ENCODE measurements at places on chromosomes 2 and 18.

GRCh38 chr2:74553892-74554819 lies at the start of the genes DOK1 and LOXL3:
TSS of gene DOK1 (plus strand) at chr2:74554720. CDS start at chr2:74554755, 35 bp downstream.
TSS of gene LOXL3 (minus strand) at chr2:74553942. CDS start at chr2:74552634, 1,308 bp downstream.
- DNase-seq, result peak; percentile 95

DNA sequence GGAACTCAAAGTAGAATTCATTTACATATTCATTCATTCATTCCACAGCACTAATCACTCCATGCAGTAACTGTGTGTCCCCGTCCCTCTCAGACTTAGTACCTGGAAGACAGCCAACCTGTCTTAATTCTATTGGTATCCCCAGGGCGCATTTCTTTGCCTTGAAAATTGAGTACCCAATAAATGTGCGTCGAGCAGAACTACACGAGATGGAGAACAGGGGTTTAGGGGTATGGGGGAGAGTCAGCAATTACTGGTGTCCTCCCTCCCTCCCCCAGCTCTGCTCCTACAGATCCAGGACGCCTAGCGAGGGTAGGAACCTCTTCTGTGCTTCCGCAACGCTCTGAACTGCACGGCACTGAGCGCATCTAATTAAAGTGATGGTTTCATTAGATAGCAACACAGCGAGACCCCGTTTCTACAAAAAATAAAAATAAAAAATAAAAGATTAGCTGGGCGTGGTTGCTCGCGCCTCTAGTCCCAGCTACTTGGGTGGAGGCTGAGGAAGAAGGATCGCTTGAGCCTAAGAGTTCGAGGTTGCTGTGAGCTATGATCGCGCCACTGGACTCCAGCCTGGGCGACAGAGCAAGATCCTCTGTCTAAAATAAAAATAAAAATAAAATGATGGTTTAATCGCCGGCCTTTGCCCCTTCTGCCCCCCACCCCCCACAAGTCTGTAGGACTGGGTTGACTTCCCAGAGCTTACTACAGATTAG lies 614 bp upstream of the FKBP1B start:
- no peak for DNase-seq

DNA sequence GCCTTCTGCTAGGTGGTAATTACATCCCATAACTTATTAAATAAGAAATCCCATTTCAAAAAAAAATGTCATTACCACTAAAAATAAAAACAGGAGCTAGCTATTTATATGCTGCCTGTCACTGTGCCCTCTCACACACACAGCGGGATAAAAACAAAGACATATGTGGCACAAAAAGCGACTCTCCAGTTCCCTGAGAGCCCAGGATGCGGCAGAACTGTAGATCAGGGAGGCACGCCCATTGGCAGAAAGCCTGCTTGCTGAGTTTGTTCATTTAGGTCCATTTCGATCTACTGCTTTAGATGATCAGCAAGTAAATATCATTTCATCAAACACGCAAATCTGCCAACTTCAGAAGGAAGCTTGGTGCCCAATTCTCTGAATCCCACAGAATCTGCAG lies 124.4 kb downstream of the TMEM163 start:
- no peak for DNase-seq

GRCh38 chr2:65231121-65231520 lies 3.5 kb downstream of the ACTR2 start:
- peak; percentile 73 for DNase-seq

DNA sequence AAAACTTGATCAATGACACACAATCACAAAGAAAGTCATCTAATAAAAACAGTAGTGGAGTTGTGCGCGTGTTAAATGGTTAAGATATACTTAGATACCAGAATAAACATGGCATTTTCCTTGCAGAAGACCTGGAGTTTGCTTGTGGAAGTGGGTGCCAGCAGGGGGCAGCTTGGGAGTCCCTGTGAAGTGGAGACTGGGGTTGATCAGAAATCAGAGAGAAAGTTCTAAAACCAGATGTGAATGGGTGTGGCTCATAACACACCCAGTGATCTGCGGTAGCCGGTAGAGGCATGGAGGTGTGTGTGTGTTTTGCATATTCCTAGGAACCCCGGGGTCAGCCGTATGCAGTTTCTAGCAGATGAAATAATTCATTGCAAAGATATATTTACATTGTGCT lies 300.1 kb upstream of the TRIB2 start:
- DNase-seq, result peak; percentile 50

- no peak for DNase-seq
Observed at GRCh38 chr2:233989221-233989858, 61.2 kb upstream of the SPP2 start.

DNA sequence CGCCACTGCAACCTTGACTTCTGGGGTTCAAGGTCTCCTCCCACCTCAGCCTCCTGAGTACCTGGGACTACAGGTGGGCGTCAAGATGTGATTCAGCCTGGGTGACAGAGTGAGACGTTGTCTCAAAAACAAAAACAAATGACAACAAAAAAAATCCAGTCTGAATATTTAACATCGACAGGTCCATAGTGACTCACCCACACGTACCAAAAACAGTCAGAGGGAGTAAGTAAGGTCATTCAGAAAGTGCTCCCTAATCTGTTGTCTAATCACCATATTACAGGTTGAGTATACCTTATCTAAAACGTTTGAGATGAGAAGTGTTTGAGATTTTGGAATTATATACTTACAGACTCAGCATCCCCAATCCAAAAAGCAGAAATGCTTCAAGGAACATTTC lies 24.4 kb downstream of the SAP130 start:
- DNase-seq, result no peak

DNA sequence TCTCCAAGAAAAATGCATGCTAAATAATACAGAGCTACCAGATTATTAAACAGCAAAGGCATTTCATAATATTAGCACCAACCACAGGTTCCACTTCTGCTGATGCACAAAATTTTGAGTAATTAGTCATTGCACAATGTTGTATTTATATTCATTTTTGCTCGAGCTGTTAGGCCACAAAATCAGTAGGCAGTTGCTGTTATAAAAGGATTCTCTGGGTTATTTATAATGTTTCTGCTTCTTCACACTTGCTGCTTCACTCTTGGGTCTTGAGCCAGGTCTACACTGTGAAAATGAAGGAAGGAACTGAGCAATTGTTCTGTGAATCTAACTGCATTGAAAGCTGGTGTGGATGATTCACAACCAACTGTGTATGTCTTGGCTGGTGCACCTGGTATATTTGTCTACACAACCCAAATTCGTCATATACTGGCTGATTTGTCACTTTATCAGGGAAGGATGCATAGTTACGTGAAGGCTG lies 38.3 kb downstream of the MRPL33 start:
- peak; percentile 85 for DNase-seq

DNA sequence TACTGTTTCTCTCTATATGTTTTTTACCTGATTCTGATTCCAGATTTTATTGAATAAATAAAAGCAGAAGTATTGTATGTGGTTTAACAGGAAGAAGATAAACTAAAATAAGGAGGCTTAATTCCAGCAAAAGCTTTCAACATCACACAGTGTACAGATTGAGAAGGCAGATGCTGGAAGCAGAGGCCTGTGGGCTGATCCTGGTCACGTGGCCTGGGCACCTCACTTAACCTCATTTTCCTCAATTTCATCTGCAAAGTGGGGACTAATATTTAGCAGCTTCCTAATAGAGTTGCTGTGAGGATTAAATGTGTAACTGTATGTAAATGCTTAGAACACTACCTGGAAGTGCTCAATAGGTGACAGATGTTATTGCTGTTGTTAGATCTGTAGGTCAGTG lies 58.0 kb downstream of the CDCA7 start:
- DNase-seq, result no peak

DNA sequence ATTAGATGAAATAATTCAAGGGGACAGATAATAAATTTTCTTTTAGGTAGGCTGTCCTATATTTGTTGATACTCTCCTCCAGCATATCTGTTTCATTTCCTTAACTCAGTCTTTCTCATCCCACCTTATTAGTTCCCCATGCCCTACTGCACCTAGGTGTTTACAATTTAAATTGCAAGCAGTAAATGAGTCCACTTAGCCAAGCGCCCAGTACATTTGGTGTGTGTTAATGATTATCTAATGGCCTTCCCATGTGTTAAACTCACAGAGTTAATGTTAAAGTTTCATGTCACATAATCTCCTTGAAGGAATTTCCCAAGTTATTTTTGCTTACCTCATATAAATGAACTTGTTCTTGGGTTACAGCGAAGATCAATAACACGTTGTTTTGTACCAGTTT lies 31.2 kb downstream of the ITGB6 start:
- DNase-seq, result no peak

GRCh38 chr2:234395891-234396420 lies 100.9 kb downstream of the ARL4C start:
- no peak for DNase-seq

- peak; percentile 56 for DNase-seq
Observed at GRCh38 chr2:120109186-120110061, 96.5 kb downstream of the EPB41L5 start.

GRCh38 chr2:163943403-163944346 lies 207.9 kb upstream of the FIGN start:
- no peak for DNase-seq

GRCh38 chr2:158745067-158745865 lies 49.9 kb upstream of the DAPL1 start:
- peak; percentile 60 for DNase-seq

GRCh38 chr2:153568105-153568504 lies 89.5 kb upstream of the RPRM start:
- DNase-seq, result no peak

GRCh38 chr2:112869258-112869842 lies 32.8 kb upstream of the IL1B start:
- DNase-seq, result peak; percentile 86

- DNase-seq, result no peak
Observed at GRCh38 chr2:200185628-200186000, 120.9 kb upstream of the SPATS2L start.

- DNase-seq, result no peak
Observed at GRCh38 chr2:96329874-96330273, 4.8 kb downstream of the ITPRIPL1 start.

- peak; percentile 99 for DNase-seq
Observed at GRCh38 chr2:120539937-120540718, 194.2 kb downstream of the INHBB start.

- no peak for DNase-seq
Observed at GRCh38 chr2:26820932-26821331, 27.0 kb upstream of the DPYSL5 start.

- DNase-seq, result no peak
Observed at GRCh38 chr2:25032901-25033300, 9.0 kb upstream of the EFR3B start.

- DNase-seq, result peak; percentile 73
Observed at GRCh38 chr18:48023334-48024008, 93.0 kb upstream of the SMAD2 start.
